ENCODE measurements at places on chromosomes 3 and 15.

DNA sequence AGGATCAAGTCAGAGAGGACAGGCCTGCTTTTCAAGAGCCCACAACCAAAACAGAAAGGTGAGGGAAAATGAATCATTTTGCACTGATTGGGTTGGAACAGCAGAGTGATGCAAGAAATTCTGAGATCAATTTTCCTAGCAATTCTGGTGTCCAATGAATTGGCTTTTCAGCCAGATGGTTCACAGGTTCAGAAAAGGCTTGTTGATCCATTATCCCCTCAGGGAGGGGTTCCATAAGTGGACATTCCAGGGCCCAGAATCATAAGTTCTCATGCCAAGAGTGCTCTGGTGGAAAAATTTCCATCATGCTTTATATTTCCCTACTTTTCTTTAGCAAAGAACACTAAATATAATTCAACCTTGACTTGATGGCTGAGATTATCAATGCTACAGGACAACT lies 16.2 kb downstream of the RBP2 start:
- no peak for DNase-seq

DNA sequence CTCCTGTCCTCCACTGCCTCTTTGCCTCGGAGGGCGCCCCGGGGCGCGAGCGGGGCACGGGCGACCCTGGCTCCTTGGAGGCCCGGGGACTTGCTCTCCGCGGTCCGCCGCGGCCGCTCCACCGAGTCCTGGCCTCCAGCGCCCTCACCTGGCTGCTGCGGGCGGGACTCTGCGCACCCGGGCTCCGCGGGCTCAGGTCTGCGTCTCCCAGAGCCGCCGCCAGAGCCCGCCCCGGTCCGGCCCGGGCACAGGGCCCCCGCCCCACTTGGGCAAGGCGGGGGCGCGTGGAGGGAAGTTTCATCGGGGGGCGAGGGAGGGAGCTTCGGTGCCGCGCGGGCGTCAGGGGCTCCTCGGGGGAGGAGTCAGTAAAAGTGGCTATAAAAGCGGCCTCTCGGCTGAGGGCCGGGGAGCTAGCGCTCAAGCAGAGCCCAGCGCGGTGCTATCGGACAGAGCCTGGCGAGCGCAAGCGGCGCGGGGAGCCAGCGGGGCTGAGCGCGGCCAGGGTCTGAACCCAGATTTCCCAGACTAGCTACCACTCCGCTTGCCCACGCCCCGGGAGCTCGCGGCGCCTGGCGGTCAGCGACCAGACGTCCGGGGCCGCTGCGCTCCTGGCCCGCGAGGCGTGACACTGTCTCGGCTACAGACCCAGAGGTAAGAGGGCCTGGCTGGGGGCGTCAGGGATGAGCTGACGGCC lies at the start of gene CEMIP:
CEMIP (plus strand) TSS at position 407 of the 694 bp plus-strand sequence. CDS start 94,510 bp downstream, outside the sequence.
- DNase-seq, result no peak

DNA sequence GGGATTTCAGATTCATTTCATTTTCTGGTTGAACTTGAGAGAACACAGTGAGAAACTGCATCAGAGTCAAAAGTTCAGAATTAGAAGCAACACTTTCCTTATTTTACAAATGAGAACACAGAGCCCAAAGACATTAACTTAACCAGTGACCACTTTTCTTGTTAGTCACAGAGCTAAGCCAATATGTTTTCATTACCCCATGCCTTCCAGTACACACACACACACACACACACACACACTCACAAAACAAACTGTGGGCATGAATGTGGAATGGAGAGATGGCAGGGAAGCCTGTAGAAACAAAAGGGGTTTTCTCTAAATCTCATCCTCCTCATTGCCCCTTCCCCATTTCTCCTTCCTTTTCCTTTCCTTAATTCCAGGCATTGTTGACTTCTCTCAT lies 267.4 kb upstream of the GADL1 start:
- no peak for DNase-seq

DNA sequence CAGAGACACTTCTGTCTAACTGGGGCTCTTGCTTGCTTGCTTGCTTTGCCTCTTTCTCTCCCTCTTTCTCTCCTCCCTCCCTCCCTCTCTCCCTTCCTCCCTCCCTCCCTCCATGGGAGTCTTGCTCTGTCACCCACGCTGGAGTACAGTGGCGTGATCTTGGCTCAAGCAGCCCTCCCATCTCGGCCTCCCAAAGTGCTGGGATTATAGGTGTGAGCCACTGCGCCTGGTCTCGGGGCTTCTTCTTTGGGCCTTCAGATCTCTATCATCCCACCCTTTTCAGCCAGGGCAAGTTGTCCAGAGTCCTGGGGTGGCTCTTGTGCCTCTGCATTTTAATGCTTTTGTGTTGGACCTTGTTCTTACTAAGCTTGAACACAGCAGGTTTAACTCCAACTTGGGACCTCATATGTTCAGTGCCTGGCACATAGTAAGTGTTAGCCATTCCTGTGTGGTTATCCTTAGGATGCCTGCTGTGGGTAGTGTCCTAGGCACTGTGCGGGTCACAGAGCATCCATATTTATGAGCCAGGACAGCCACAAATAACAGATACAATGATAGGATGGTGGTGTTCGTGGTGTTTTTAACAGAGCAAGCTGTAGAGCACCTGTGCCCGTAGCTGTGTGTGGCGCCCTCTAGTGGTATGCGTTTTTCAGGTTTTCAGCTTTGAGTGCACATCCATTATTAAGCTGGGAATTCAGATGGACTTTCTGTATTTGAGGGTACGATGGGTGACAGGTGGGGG lies 75.1 kb downstream of the CCK start:
- DNase-seq, result no peak

DNA sequence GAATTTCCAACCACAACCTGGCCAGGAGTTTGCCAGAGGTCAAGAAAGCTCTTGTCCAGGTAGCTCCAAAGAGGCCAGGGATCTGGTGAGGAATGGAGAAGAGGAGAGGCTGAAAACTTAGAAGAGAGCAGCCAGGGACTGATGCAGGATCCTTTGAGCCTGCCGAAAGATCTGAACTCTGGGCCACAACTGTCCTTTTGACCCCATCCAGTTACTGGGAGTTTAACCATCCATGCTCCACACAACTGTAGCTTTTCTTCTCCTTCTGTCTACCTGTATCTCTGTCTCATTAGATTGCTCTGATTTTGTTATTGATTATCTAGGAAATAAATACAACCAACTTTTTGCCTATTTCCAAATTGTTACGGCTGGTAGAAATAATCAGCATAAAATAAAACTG lies 36.7 kb downstream of the DAZL start:
- no peak for DNase-seq

All from NCI-H2081 treated with DMSO at 0.1 percent for 48 hours (cell line).